ENCODE measurements at places on chromosomes 2 and 18.
A peak's percentile ranks its signal among the peaks of the same experiment; 100 is the strongest.

DNA sequence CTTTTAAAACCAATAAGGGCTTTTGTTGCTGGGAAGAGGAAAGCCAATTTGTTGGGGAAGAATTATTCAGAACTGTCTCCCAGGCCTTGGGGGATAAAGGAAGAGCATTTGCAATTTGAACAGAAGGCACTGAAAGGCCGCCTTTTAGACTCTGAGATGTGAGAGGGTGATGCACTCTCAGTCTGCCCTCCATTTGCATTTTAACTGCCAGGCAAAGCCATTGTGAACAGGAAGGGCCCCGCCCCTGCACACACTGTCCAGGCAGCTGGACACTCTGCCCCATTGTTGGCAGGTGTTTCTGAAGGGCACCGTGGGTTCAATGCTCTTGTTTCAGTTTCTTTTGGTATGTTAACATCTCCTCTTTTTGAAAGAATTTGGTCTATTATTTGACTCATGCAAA is 169.5 kb upstream of the COPS8 start:
- DNase-seq, result no peak

DNA sequence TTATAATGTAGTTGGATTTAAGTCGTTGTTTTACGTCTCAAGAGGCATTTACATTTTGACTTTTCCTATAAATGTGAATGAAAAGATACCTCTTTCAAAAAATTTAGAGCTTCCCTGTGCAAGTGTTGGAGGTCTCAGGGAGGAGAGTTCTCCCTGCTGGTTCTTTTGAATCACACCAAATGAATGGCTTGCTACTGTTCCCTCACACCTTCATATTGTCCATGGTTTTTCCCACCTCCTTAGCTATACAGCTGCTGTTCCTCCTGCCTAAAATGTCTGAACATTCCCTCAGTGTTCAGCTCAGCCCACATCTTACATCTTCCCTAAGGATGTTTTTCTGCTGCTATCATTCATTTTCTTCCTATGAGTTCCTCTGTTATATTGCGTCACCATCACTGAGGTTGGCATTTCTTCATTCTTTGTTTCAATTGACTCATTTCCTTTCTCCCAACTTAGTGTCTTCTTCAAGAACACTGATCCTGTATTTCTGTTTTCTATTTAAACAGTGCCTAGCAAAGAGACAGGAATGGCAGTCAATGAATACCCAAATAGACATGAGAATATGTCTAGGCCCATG is 46.0 kb downstream of the COX7A2L start:
- peak; percentile 90 for DNase-seq

DNA sequence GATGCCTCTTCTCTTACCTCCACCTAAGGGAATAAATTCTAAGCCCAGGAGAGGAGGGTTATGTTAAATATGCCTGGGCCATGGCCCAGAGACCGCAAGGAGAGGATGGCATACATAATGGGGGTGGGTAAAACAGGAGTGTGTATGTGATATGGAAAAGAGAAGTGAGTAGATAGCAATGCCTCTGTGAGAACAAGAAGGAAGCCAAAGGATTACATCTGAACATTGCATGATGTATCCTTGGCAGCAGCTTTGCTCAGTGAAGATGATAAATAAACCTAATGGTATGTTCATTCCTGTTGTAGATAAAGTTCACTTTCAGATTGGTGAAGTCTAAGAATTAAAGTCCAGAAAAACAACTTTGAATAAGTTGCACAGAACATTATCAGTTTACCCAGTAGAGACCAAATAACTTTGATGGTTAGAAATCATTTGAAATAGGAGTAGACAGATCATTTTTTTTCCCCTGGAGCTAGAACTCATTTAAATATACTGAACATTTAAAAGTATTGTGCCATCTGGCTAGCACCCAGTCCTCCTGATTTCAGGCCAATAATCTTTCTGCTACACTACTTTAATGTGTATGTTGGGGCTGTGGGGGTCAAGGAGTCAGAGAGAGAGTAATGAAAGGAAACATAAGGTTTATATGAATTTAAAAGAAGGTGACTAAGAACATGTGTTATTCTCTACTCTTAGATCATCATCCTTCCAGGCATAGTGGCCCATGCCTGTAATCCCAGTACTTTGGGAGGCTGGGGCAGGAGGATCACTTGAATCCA is 231.7 kb downstream of the PARD3B start:
- peak; percentile 54 for DNase-seq

GRCh38 chr2:127535422-127535901 is at the start of gene MYO7B:
Gene MYO7B, plus strand, starts transcription at chr2:127535683. Its CDS starts 24,040 bp downstream, at chr2:127559723.
- DNase-seq, result no peak

DNA sequence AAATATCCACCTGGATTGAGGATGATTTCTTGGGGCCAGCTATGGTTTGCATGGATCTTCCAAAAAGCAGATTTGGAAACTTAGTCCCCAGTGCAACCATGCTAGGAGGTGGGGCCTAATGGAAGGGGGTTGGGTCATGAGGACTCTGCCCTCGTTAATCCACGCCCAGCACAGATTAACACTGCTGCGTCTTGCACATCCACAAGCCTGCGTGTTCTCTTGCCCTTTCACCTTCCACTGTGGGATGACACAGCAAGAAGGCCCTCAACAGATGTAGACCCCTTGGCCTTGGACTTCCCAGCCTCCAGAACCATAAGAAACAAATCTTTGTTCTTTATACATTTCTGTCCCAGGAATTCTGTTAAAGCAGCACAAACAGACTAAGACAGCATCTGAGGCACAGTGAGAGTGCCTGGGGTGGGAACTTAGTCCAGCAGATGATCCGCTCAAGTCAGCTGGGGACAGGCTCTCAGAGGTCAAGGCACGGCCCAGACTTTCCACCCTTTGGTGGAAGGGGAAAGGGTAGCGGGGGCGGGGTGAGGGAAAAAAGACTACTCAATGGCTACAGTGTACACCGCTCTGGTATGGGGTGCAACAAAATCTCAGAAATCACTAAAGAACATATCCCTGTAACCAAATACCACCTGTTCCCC is 2.4 kb downstream of the RAB17 start:
- no peak for DNase-seq

DNA sequence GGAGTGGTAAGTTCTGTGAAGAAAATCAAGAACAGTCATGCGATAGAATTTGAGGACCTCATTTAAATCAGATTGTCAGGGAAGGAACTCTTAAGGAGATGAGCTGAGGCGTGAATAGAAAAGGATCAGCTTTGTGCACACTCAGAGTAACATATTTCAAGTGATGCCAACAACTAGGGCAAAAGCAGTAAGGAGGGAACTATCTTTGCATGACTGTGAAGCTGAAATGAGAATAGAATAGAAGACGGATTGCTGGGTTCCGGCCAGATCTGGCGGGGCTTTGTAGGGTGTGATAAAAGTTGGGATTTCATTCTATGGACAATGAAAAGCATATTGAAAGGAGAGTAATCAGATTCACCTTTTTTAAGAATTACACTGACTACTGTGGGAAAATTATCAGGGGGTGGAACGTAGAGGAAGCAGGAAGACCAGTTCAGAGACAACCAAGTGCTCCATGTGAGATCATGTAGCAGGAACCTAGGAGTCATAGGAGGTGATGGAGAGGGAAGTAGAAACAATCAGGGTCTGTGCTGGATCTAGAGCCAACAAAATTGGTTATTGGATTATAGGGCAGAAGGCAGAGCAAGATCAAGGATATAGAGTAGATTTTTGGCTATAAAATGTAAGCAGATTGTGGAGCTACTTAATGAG is 884.3 kb downstream of the DCC start:
- DNase-seq, result no peak

- DNase-seq, result no peak
These were observed 93.4 kb downstream of the CDH19 start for GRCh38 chr18:66510357-66511045.

DNA sequence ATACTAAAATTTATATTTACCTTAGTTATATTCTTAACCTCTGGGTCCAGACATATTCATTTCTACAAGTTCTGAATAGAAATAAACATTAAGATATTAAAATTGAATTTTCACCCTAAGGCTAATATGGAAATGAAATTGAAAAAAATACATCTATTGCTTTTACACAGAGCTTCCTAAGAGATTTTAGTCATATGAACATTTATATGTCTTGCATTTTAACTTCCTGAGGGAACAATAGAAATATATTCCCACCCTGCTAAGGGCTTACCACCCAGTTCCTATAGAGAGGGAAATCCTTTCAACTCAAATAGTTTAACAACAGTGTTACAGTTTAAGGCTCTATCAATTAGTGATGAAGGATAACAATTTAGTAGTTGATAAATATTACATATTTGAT is 60.5 kb downstream of the SOCS6 start:
- DNase-seq, result no peak

DNA sequence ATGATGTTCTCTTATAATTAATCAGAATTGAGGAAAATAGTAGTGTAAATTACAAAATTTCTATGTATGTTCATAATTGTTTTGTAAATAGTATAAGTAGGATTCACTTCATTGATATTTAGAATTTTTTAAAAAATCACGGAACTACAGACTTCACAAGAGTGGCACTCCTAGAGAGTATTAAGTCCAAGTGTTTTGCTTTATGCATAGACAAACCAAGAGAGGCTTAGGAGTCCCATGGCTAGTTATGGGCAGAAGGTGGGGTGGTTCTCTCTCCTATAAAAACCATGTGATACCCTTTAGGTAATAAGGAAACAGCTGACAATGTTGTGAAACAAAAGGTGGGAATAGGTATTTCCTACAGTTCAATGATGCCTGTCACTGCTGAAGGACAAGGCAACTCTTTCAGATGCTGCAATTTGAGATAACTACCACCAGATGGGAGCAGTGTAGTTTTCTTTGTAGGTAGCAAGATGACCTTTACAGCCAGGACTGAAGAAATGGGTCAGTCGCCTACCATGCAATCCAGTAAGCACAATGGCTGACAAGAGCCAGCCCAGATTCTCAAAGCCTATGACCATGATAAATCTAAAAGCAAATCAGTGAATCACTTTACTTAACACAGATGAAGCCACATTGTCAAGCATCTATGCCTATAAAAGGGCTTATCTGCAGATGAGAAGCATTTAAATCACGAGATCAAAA is 83.9 kb downstream of the AAK1 start:
- DNase-seq, result peak; percentile 69

DNA sequence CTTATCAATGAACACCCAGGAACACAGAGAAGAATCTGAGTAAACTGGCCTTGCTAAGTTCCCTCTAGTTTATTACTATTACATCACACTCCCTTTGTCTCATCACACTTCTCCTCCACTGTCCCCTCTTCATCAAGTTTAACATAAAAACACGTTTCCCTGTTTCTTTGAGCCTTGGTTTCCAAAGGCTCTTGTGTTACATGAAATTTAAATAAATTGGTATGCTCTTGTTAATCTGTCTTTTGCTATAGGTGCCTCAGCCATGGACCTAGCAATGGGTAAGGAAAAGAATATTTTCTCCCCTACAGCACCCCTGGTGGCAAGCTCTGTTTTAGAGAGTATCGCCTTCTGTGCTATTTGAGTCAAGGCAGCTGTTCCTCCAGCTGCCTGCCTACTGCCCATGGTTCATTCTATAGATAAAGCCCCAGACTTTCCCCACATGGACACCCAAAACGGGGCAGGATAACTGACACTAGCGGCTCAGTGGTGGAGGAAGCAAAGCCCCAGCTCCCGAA is 31.8 kb downstream of the TGIF1 start:
- peak; percentile 30 for DNase-seq

- DNase-seq, result peak; percentile 94
These were observed 1.7 kb upstream of the PRKD3 start for GRCh38 chr2:37326285-37326684.

- no peak for DNase-seq
These were observed 188.9 kb upstream of the CXCR4 start for GRCh38 chr2:136306836-136307235.

GRCh38 chr2:223519471-223519870 is 82.7 kb downstream of the SCG2 start:
- DNase-seq, result no peak

- DNase-seq, result peak; percentile 92
These were observed 5.0 kb upstream of the TET3 start for GRCh38 chr2:73979686-73980085.

- DNase-seq, result no peak
These were observed 17.9 kb upstream of the OTOF start for GRCh38 chr2:26495705-26496297.

DNA sequence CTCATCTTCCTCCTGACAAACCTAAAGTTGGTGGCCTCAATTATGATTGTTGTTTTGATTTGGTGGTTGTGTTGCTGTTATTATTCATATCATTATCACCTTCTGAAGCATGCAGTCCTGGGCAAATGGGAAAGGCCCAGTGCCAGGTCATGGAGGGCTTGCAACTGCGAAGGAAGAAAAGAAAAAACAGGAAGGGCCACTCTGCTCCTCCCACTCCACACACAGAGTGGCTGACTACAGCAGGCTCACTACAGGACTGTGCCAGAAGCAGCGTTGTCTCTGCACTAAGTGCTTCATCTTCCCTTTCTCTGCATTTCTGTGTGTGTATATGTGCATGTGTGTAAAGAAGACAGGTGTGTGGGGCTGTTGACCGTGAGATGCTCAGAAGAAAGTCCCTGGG is 231.9 kb downstream of the ANKRD30B start:
- no peak for DNase-seq

GRCh38 chr2:128490881-128491691 is 172.4 kb upstream of the HS6ST1 start:
- no peak for DNase-seq

- no peak for DNase-seq
These were observed 15.0 kb upstream of the TRAF3IP1 start for GRCh38 chr2:238305092-238305862.

GRCh38 chr2:210792000-210792399 is 235.6 kb downstream of the CPS1 start:
- no peak for DNase-seq

Data from adipocyte (in vitro differentiated cells).